COLO829 (cell line): ENCODE measurements at places on chromosomes 6 and 20.

DNA sequence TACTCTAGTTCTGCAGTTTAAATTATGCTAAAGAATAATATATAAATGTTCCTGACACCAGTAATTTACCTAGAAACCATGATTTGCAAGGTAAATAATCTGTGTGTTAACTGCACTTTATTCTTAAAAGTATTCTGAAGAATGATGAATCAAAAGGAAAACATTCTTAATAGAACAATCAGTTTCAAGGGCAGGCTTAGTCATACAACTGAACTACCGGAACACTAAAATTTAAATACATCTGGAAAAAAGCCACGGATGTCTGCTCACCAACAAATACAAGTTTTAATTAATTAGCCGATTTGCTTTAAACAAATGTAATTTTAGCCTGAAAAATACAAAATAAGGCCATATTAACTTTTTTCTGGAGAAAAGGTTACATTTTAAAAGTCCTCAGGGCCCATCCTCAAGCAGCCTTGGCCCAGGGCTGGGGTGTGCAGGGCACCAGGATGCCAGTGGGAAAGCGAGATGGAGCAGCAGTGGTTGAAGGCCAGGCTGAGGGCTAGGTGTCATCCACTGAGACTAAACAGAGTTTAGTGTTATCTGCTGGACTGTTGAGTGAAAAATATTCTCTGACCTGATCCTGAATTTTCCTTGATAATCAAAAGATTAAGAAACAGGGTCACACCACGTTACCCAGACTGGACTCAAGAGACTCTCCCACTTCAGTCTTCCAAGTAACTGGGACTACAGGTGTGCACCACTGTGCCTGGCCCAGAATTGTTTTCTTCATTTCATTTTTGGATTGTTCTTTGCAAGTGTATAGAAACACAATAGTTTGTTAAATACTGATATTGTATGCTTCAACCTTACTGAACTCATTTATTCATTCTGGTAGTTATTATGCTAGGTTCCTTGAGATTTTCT lies 88.2 kb upstream of the DST start:
- no peak for DNase-seq

- DNase-seq, result no peak
Observed at GRCh38 chr20:40720826-40721225, 31.8 kb upstream of the MAFB start.

- peak; percentile 36 for DNase-seq
Observed at GRCh38 chr6:11392778-11393507, 144.6 kb upstream of the TMEM170B start.

- DNase-seq, result no peak
Observed at GRCh38 chr20:57849121-57849520, 139.3 kb upstream of the PMEPA1 start.
